ENCODE measurements at places on chromosomes 1 and 21.

GRCh38 chr1:84698151-84699110 is 8.2 kb upstream of the SSX2IP start:
- DNase-seq = peak; percentile 44

- peak; percentile 45 for DNase-seq
Measured at GRCh38 chr1:112735752-112736151, 20.6 kb upstream of the PPM1J start.

DNA sequence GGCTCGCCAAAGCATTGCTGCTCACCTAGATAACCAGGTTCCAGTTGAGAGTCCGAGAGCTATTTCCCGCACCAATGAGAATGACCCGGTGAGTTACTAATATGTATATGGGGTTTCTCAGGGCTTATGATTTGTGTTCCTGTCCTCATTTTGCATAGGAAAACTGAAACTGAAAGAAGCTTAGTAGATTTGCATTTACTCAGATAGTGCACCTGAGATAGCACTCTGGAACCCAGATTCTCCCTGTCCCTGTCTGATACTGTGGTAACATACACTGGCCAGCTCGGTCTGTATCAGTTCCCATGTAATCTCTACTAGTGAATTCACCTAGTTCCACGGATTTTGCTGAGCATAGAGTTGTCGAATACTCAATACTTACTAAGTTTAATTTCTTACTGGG is 28.1 kb downstream of the DAP3 start:
- no peak for DNase-seq

GRCh38 chr1:18547460-18547859 is 66.7 kb downstream of the KLHDC7A start:
- DNase-seq = no peak

GRCh38 chr1:243325305-243325890 is 69.6 kb downstream of the SDCCAG8 start:
- no peak for DNase-seq

GRCh38 chr1:51636764-51637522 is 20.1 kb downstream of the OSBPL9 start:
- DNase-seq = peak; percentile 90

DNA sequence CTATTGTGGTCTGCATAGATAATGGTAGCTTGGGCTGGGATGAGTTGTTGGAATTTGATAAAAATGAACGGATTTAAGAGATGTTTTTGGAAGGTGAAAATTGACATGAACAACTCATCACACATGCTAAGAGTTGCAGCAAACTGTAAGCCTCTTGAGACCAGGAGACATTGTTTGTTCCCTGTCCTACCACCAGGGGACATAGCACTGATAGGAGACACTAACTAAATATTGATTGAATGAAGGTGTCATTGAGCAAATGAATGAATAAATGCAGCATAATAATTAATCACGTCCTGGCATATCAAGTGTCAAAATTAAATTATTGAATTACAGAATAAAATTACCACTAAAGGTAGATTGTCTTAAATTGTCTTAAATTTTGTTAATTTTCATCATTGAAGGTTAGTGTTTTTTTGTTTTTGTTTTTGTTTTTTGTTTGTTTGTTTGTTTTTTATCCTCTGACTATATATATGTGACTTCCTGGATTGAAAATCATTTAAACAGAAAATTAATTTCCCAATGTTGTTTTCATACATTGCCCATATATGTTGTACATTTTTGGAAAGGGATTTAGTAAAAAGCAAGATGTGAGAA is 285.3 kb upstream of the C1orf105 start:
- DNase-seq = no peak
